ENCODE measurements at places on chromosomes 3 and 15.

GRCh38 chr3:73797311-73797710 lies 172.6 kb upstream of the PDZRN3 start:
- no peak for DNase-seq

- no peak for DNase-seq
These were observed 31.9 kb downstream of the UBXN7 start for GRCh38 chr3:196400331-196400730.

- DNase-seq, result peak; percentile 69
These were observed 9.7 kb upstream of the ARID3B start for GRCh38 chr15:74531144-74531811.

- no peak for DNase-seq
These were observed 190.9 kb upstream of the MME start for GRCh38 chr3:154889227-154889634.

- DNase-seq, result peak; percentile 49
These were observed 620 bp downstream of the ABHD5 start for GRCh38 chr3:43691120-43691995.

- DNase-seq, result no peak
These were observed 234.2 kb upstream of the ST8SIA2 start for GRCh38 chr15:92159481-92159880.

DNA sequence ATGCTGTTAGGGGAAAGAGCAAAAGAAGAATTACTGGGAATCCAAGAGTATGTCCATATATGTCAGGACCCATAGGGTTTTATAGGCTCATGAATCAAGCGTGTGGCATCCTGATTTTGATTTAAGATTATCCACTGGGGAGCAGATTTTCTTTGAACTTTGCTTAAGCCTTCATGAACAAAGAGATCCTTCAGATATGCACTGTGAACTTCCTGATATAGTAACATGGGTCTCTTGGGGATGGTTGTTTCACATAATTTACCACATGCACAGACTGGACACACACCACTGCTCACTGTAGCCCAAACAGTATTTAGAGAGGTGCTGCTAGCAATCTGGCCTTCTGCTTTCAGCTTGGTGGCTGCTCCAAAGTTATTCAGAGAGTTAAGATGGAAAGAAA lies 200.9 kb upstream of the ZPLD1 start:
- no peak for DNase-seq
